Stimulated activated CD8-positive, alpha-beta memory T cell treated with anti-CD3 and anti-CD28 coated beads, Interleukin-12 subunit alpha, Interleukin-12 subunit beta, amount 100 ng/mL, for 4 hours (primary cell): ENCODE measurements at places on chromosomes 3 and 15.

DNA sequence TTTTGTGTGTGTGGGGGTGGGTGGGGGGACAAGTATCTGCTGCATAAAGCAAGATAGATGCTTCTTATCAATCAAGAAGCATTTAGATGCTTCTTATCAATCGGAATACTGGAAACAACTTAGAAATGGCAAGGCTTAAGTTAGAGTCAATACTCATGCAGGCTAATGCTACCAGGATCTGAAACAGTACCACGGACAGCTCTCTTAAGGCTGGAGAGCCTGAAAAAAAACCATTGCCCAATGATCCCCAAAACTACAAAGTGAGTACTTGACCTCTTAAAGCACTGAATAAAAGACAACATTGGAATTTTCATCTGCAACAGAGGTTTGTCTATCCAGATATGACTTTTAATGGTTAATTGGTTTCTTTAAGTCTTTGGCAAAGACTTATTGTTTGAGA lies 262.3 kb downstream of the GAP43 start:
- no peak for DNase-seq

- no peak for DNase-seq
Observed at GRCh38 chr3:72189339-72189738, 404.4 kb upstream of the PROK2 start.

- no peak for DNase-seq
Observed at GRCh38 chr3:128917291-128917690, 37.9 kb downstream of the ACAD9 start.

- DNase-seq: no peak
Observed at GRCh38 chr15:42498212-42499068, 3.0 kb downstream of the SNAP23 start.

DNA sequence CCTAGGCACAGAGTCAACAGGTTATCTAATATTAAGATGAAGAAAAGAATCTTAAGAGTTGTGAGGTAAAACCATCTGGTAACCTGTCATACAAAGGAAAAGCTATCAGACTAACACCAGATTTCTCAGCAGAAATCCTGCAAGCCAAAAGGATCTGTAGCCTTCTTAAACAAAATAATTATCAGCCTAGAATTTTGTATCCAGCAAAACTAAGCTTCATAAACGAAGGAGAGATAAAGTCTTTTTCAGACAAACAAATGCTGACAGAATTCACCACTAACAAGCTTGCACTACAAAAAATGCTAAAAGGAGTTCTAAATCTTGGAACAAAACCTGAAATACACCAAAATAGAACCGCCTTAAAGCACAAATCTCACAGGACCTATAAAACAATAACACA lies 9.9 kb upstream of the IGSF11 start:
- no peak for DNase-seq

DNA sequence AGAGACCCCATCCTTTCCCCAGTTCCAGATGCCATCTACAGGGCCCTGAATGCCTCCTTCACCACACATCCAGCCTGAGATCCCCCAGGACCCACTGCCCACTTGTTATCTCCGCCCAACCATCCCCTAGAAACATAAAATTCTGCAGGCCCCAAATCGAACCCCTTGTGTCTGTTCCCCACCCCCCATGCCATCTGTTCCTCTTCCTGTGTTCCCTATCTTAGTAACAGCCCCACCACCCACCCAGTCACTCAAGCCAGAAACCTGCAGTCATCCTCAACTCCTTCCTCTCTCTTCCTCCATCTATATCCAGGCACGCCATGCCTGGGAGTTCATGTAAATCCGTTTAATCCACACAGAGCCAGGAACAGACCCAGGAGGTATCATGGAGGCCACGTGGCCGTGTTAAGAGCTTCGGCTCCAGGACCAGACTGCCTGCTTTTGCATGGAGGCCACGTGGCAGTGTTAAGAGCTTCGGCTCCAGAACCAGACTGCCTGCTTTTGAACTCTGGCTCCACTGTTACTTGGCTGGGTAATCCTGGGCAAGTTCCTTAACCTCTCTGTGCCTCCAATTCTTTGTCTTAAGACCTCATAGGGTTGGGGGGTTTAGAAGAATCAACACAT lies 4.8 kb downstream of the CSRNP1 start:
- no peak for DNase-seq

DNA sequence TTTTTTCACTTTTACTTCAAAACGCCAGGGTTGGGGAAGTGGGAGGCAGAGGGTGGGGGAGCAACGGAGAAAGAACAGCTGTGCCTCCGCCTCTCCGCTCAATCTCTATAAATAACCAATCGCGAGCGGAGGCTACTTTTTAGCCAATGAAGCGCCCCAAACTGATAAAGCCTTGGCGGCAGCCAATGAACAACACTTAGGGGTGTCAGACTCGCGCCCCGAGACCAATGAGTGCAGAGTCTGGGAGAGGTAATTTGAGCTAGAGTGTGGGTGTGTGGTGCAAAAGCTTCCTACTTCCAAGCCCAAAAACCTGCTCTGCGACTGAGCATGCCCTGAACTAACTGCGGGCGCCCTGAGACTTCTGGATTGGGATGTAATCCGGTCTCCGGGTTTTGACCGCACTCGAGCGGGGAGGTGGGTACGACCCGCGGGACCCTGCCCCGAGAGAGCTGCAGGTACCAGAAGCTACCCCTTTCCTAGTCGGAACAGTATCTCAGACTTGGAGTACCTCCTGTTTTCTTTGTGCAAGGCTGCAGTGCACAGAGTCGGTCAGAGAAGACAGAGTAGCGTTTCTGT lies 800 bp upstream of the RAP2B start:
- peak; percentile 74 for DNase-seq

DNA sequence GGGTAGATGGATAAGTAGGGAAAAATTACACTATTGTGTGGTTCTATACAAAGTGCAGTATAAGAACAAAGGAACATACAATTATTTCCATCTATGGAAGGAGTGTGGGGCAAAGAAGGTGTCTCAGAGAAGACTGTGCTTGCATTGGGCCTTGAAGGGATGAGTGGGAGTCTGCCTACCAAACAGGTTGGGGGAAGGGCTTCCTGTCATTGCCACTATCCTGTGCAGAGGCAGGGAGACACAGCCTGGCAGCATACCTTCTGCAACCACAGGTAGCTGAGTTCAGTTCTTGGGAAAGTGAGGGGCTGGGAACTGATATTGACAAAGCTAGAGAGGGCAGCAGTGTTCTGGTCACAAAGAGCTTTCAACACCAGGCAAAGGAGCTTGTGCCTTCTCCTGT lies 3.4 kb downstream of the TIMP4 start:
- no peak for DNase-seq

DNA sequence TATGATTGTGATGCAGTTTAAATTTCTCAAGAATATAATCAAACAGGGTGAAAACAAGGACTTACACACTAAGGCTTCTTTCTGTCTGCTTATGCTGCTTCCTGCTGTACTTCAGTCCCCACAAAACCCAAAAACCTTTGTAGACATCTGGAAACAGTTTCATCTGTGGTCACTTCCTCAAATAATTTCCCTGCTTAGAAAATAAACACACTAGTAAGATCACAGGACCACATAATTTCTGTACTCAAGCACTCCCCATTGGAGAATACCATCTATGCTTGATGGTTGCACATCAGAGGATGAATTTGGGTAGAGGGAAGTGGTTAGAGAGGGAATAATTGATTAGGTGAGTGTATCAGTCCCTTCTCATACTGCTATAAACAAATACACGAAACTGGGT lies 266.2 kb downstream of the LSAMP start:
- no peak for DNase-seq

- no peak for DNase-seq
Observed at GRCh38 chr15:74530771-74531143, 10.3 kb upstream of the ARID3B start.

GRCh38 chr3:194049394-194049793 lies 86.6 kb upstream of the HES1 start:
- no peak for DNase-seq

GRCh38 chr3:24846286-24846860 lies 351.7 kb upstream of the THRB start:
- no peak for DNase-seq

- no peak for DNase-seq
Observed at GRCh38 chr3:135155228-135155627, 360.2 kb downstream of the EPHB1 start.

- DNase-seq: no peak
Observed at GRCh38 chr3:155497930-155498647, 204.6 kb upstream of the STRIT1 start.

- DNase-seq: no peak
Observed at GRCh38 chr3:42501321-42501680, 1.1 kb upstream of the VIPR1 start.

GRCh38 chr15:60840703-60841411 lies 361.9 kb upstream of the ICE2 start:
- no peak for DNase-seq

DNA sequence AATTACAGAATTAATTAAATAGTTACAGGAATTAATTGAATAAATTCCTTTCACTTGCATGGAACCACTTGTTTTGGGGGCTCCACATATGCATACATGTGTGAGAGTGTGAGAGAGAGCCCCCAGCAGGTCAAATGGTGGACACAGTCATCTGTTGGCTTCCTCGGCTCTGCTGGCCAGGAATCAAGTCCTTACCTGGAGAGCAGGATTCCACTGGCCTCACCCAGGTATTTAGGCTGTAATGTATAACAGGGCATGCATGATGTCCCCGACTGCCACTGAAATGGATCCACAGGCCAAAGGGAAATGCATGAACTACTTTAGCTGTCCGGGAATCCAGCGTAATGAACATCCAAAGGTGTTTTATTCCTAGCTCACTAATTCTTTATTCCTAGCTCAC lies 139.7 kb upstream of the SMAD3 start:
- DNase-seq: no peak

DNA sequence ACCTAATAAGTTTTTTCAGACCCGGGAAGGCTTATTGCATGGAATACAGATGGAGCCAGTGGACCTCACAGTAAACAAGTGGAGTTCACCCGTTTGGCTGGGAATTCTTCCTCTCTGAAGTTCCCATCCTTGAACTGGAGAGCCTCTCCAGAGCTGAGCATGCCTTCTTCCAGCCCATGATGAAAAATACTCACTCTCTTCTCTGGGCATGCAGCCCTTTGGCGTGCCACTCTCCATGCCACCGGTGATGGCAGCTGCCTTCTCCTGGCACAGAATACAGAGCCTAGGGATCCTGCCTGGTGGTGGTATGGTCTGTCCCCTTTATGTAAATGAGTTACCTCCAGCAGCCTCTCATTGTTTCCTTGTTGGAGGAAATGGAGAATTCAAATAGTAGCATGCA lies 150.8 kb downstream of the LEKR1 start:
- DNase-seq: no peak

GRCh38 chr3:153349108-153349499 lies 187.1 kb downstream of the RAP2B start:
- no peak for DNase-seq
